ENCODE measurements at places on chromosomes 2 and 18.

- peak; percentile 38 for DNase-seq
Observed at GRCh38 chr18:45801416-45802004, 24.0 kb upstream of the SIGLEC15 start.

GRCh38 chr2:241105641-241106040, 3.6 kb upstream of the MTERF4 start:
- no peak for DNase-seq

GRCh38 chr2:121085801-121086200, 199.2 kb downstream of the TFCP2L1 start:
- DNase-seq: no peak

DNA sequence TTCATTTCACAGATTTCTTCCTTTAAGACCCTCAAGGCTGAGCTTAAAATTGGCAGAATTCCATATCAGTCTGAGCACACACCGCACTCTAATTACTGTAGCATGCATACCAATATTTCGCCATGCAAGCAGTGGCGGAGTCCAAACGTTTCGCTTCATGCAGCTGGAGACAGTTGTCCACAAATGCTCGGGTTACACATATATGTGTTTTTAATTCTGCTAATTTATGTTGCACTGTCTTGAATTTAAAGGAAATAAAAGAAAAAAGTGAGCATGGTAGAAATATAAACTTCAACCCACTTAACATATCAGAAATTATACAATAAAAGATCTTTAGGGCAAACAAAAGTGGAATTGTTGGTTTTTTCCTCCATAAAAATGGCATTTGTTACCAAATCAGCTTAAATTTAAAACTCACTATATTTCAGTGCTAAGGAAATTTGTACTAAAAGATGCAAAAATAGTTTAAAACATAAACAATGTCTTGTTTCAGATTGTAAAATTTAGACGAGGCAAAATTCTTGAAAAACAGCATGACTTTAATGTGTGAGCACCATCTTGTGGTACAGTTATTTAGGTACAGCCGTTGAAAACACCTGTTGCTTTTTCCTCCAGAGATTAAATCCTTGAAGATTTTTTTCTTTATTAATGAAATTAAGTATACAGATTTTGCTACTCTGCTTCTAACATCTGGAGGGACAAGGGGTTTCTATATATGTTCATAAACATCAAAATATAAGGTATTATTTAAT, 24.1 kb upstream of the KANSL1L start:
- peak; percentile 81 for DNase-seq

- no peak for DNase-seq
Observed at GRCh38 chr18:33577685-33578517, at the start of gene ASXL3. Gene ASXL3 (plus strand): TSS chr18:33578219. CDS start chr18:33578632, 413 bp downstream.

DNA sequence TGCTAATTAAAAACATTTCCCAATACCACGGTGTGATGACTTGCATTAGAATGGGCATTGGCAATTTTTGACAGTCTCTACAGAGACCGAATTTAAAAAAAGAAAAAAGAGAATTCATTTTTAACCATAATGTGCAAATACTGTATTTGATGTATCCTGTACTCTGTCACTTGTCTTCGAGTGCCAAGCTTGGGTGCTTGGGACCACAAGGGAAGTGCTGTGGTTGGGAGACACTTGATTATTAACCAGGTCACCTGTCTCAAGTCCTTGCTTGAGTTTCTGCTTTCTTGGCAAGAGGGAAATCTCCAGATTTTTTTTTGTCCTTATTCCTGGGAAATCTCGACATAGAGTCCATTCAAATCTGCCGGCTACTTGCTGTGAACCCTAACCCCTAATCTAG, 209.0 kb downstream of the MC4R start:
- DNase-seq: no peak

DNA sequence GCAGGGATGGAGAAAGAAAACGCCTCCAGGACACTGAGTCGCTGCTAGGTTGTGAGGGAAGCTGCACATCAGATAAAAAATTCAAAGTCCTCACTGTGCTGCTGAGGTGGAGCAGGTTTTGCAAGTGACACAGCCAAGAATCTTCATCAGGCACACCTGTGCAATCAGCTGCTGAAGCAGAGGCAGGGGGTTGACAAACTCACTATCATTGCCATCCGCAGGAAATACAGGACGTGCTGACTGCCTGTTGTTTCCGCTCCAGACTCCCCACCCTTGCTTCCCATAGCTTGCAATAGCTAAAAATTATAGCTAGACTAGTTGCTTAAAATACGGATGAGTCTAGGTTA, 147.8 kb upstream of the FHL2 start:
- no peak for DNase-seq

DNA sequence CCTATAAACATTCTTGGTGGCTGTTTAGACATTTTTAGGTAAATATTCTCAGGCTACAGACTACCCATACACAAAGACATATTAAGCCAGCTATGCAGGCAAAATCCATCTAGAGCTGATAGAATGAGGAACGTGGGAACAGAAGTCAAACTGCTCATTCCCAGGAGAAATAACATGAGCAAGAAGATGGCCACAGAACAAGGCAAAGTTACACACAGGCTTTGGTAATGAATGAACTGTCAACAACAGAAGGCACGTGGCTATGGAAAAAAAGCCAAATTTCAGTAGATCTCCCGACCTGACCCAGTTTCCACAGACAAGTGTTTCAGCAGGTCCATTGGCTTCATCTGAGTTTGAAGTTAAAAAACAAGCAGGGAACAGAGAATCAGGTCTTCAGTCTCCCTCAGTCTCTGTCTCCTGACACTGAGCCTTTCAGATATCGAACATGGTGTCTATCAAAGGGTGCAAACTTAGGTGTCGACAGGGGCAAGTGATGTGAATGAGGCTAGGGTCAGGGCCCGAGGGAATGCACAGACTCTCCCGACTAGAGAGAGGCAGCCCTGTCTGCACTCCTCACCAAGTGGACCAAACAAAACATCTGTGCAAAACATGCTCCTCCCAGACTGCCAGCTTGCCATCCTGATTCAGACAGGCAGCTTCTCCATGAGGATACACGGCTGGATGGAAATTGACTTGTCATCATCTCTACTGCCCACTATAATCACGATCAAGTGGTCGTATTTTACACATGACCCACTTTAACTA, 25.9 kb downstream of the SIGLEC15 start:
- DNase-seq: no peak

DNA sequence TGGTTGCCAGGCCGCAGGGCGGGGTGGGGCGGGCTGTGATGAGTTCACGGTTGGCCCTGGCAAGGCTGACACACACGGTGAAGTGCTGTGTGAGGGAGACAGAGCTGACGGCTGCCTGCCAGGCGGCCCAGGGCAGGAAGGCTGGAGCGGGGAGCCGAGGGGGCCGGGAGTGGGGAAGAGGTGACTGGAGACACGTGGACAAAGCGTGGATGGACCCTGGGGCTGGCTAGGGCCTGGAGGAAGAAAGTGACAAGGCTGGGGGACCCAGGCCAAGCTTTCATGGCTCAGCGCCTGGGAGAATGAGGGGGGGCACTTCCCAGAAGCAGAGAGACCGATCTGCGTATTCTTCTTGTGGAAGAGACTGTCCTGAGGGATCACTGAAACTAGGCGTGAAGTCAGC, 123.2 kb downstream of the DYSF start:
- no peak for DNase-seq

- no peak for DNase-seq
Observed at GRCh38 chr2:197867624-197868023, 63.2 kb downstream of the PLCL1 start.

- DNase-seq: no peak
Observed at GRCh38 chr2:44107086-44107740, 61.5 kb upstream of the PPM1B start.

GRCh38 chr2:101828257-101828656, 130.8 kb downstream of the MAP4K4 start:
- DNase-seq: peak; percentile 20

- DNase-seq: no peak
Observed at GRCh38 chr2:171460537-171460936, 26.5 kb downstream of the DCAF17 start.

GRCh38 chr2:135163901-135164300, 111.8 kb downstream of the RAB3GAP1 start:
- no peak for DNase-seq

- DNase-seq: no peak
Observed at GRCh38 chr2:30306522-30306921, 75.2 kb downstream of the LBH start.

Measured in Karpas-422 (cell line).